ENCODE measurements at places on chromosomes 2 and 18.
A peak's percentile ranks its signal among the peaks of the same experiment; 100 is the strongest.

DNA sequence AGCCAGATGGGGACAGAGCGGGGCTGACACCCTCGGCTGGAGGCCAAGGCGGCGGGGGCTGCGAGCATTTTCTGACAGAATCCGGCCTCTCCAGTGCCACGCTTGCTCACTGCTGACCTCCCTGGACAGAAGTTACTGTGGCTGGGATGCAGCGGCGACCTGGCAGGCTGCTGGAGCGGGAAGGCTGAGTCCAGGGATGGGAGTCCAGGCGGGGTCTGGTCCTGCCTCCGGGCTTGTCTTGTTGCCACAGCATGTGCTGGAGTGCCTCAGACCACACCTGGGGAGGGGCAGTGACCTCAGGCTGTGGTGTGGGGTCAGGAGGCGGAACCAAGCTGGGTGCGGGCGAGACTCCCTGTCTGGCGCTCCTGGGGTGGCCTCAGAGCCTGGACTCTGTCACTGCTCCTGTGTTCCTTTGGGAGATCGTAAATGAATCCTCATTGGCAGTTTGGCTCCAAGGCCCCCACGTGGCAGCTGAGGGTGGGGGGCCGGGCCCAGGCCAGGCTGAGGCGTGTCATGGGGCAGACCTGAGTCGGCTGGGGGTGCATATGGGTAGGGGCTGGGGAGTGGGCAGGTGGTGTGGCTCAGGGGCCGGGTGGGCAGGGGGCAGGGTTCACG is 5.5 kb downstream of the BOK start:
- no peak for DNase-seq

- no peak for DNase-seq
These were observed 8.4 kb downstream of the ITSN2 start for GRCh38 chr2:24351981-24352380.

DNA sequence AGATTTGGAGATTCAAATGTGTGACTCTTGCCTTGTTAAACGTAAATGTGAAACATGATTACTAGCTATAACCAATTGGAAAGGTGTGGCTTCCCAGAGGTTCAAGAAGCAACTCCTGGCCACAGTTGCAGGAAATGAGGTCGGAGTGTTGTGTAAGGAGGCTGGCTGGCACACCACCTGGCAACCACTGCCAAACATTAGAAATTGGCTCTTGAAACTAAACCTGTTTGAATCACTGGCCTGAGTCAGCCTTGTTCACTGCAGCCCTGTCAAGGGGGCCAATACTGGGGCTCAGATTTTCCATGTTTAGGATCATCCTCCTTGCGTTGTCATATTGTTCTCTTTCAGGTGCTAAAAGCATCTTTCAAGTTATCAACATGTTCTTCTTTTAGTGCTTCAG is 206.3 kb downstream of the ARL6IP6 start:
- DNase-seq = no peak

- no peak for DNase-seq
These were observed 55.2 kb downstream of the ANKRD12 start for GRCh38 chr18:9191658-9192256.

GRCh38 chr2:128344101-128344500 is 25.4 kb upstream of the HS6ST1 start:
- no peak for DNase-seq

- no peak for DNase-seq
These were observed 63.6 kb upstream of the SH3RF3 start for GRCh38 chr2:109065391-109065734.

- DNase-seq = peak; percentile 18
These were observed 31.9 kb downstream of the PPP4R3B start for GRCh38 chr2:55585451-55586080.

DNA sequence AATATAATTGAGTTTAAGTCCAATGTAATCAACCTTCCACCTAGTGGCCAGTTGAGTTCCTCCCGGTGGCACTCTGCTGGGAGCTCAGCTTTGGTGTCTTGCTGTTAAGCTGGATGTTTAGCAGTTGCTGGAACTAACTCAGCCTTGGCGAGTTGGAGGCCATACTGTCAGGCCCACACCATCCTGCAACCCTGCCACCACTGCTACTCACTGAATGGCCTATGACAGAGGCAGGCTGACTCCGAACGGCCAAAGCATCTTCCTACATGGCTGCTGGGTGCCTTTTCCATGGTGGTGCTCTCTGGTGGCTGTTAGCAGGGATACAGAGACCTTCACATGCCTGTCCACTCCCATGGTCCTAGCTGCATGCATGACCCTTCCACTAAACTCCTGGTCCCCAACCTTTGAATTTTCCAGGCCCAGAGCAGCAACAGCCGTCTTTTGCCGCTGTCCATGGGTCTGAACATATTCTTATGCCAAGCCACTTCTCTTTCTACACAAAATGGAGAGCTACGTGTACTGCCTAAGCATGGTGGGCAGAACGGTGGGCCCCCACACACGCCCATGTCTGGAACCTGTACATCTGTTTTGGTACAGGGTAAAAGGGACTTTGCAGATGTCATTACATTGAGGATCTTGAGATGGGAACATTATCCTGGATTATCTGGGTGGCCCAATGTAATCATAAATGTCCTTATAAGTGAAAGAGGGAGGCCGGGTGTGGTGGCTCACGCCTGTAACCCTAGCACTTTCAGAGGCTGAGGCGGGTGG is 15.0 kb upstream of the TRAF3IP1 start:
- DNase-seq = no peak

- DNase-seq = no peak
These were observed 364.9 kb downstream of the SS18 start for GRCh38 chr18:25725501-25725900.

DNA sequence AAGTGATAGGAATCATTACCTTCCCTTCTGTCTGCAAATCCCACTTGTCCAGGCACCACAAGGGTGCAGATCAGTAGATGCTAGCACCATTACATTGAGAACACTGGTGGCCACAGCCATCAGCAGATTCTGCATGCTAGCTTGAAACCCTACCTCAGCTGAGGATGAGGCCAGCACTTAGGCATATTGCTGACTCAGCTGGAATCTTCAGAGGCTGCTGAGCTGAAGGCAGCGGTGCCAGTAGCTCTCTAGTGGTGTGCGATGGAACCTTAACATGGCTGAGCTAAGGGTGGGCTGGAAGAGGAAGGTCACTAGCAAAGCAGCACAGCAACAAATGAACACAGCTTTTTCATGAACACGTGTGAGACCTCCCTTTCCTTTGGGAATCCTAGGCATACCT is 19.0 kb upstream of the CPO start:
- no peak for DNase-seq

- peak; percentile 68 for DNase-seq
These were observed 177.4 kb downstream of the TWIST2 start for GRCh38 chr2:239025096-239025801.

- no peak for DNase-seq
These were observed 8.0 kb upstream of the GALNT1 start for GRCh38 chr18:35573531-35573930.

GRCh38 chr18:24319757-24320156 is 77.9 kb downstream of the OSBPL1A start:
- no peak for DNase-seq

- no peak for DNase-seq
These were observed 46.7 kb downstream of the LDLRAD4 start for GRCh38 chr18:13265008-13265910.

DNA sequence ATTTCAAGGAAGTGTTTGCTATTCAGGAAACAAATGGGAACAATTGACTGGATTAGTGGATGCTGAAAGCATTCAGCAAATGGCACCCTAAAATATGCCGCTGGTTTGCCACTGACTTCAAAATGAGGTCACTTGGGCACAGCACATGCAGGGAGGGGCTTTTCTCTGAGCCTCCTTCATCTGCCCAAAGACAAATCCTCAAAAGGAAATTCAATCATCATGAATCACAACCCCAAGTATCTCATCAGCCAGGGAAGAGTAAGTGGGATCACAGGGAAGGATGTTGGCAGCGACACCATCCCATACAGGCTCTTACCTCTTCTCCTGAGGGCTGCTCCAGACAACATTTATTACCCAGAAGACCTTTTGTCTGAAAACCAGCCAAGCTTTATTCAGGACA is 14.4 kb upstream of the SP140L start:
- DNase-seq = peak; percentile 12

DNA sequence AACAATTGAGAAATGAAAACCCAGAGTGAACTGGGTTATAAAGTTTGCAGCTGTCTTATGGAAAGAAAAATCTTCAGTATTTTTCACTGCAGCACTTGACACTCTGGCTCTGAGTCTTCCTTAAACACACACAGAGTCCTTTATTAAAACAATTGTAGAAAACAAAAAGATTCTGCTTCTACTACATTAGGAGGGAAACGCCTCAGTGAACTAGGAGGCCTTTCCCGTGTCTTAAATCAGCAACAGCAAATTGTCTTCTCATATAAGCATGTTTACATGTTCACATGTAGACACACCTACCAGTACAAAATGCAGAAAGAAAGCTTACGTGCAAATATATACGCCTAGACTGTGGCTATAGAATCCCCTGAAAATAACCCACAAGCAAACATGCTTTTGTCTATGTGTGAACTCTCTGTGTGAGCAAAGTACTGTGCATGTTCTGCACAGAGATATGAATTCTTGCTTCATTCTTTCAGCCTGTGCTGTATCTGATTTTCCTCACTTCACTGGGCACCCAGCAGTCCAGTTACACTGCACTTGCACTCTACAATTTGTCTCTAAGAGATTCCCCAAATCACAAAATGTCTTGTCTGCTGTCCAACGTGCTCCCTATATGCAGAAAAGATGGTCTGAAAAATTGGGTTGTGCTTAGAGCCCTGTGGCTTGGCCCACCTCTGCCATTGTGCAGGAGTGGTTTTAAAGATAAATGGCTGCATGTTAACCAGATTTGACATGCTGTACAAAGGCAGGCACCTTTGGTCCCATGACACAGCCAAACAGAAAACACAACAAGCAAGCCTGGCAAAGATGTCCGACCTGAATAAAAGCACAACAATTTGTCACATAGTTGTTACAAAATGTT is 24.5 kb downstream of the ZEB2 start:
- DNase-seq = no peak

DNA sequence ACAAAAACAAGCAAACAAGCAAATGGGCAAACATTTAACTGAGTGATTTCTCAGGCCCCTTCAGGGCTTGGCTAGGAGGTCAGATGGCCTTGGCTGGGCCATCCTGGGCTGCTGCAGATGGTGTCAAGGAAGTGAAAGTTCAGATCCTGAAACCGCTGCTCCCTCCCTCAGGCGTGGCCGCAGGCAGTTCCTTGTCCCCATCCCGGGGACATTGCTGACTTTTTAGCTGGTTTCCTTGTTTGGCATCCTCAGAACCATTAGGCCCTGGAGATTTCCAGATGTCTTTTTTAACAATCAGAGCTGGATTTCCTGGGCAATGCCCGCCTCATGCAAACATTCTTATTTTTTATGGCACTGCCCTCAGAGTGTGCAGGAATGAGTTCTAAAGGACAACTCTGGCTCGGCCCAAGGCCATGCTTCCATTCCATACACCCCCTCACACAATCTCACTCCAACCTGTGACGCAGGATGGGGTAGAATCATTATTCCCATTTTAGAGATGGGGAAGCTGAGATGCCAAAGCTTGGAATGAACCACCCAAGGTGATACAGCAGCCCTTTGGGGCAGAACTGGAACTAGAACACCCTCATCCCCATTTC is 86.1 kb upstream of the ZCCHC2 start:
- DNase-seq = no peak

- DNase-seq = no peak
These were observed 22.3 kb downstream of the INO80D start for GRCh38 chr2:206063635-206064034.

- DNase-seq = no peak
These were observed 60.1 kb downstream of the PIGN start for GRCh38 chr18:62126737-62127136.

- DNase-seq = peak; percentile 79
These were observed 11.2 kb upstream of the SCYGR5 start for GRCh38 chr2:227655454-227655853.

GRCh38 chr2:5666798-5667197 is 25.4 kb upstream of the SOX11 start:
- DNase-seq = peak; percentile 36

GRCh38 chr18:27712066-27712465 is 464.9 kb downstream of the CDH2 start:
- no peak for DNase-seq

DNA sequence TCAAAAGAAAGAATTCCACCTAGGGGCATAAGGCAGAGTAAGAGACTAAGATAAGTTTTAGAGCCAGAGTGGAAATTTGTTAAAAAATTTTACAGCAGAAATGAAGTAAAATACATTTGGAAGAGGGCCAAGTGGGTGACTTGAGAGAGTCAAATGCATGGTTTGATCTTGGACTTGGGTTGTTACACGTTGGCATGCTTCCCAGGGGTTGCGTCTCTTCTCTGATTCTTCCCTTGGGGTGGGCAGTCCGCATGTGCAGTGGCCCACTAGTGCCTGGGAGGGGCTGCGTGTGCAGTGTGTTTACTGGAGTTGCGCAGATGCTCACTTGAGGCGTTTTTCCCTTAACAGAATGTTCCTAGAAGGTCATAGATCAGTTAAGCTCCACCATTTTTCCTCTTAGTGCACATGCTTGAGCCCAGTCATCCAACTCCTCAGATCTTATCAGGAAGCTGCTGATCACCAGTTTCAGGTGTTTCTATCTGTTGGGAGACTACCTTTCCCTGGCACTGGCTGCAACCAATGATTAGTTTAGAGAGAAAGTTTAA is 13.1 kb downstream of the SEH1L start:
- DNase-seq = no peak

GRCh38 chr2:200615247-200615646 is 29.4 kb downstream of the AOX1 start:
- peak; percentile 84 for DNase-seq

DNA sequence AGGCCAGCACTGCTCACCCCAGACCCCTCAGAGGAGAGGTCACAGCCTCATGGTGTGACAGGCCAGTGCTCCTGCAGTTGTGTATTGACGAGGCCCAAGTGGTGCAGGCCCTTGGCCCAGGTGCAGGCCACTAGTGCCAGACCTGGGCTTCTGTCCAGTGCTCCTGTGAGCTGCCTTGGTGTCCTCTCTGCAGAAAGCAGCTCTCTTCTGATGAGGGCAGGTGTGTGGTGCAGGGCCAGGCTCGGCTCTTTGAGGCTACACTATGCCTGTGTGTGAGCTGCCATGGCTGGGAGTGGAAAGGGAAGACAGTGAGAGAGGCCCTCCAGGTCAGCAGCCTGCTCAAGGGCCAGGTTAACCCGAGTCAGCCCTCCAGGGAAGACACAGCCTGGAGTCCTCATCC is 17.1 kb downstream of the EHD3 start:
- DNase-seq = no peak

GRCh38 chr18:9994701-9995235 is 81.0 kb downstream of the VAPA start:
- no peak for DNase-seq

Data from fibroblast of skin of scalp (primary cell).